Hair follicular keratinocyte (primary cell): ENCODE measurements at places on chromosomes 5 and 9. TPM values are rescaled to one million over a fixed set of nuclear protein-coding genes. Genes with fewer than 3 reads are reported as not detected.

Gene ZER1
- total RNA-seq = 26.0 and 26.9 TPM in 2 replicates

Gene ADAMTS12
- 0.16 and 0.84 TPM in 2 replicates for total RNA-seq

Gene TLR4
- not detected in 2 replicates for total RNA-seq

Gene NDUFA8
- total RNA-seq = 49.7 and 70.2 TPM in 2 replicates

Gene FOXE1
- total RNA-seq = 12.4 and 16.9 TPM in 2 replicates

Gene CLIC3
- 3.3 and 8.7 TPM in 2 replicates for total RNA-seq

Gene ZDHHC11B
- not detected in 2 replicates for total RNA-seq

Gene PDCD1LG2
- total RNA-seq = 10.8 and 13.5 TPM in 2 replicates

Gene PCA3
- not detected in 2 replicates for total RNA-seq

Gene SHOC1
- 0.04 TPM in 1 of 2 replicates, not detected in the other for total RNA-seq

Gene OR1J2
- total RNA-seq = not detected in 2 replicates

Gene TAF11L3
- not detected in 2 replicates for total RNA-seq

Gene GFI1B
- total RNA-seq = not detected in 2 replicates

Gene FOXD4L3
- not detected in 2 replicates for total RNA-seq

Gene THBS4
- 1.7 and 2.3 TPM in 2 replicates for total RNA-seq

Gene BARHL1
- total RNA-seq = not detected in 2 replicates

Gene PCDHA1
- total RNA-seq = not detected in 2 replicates
